ENCODE measurements at places on chromosomes 12 and 14.
A peak's percentile ranks its signal among the peaks of the same experiment; 100 is the strongest.

DNA sequence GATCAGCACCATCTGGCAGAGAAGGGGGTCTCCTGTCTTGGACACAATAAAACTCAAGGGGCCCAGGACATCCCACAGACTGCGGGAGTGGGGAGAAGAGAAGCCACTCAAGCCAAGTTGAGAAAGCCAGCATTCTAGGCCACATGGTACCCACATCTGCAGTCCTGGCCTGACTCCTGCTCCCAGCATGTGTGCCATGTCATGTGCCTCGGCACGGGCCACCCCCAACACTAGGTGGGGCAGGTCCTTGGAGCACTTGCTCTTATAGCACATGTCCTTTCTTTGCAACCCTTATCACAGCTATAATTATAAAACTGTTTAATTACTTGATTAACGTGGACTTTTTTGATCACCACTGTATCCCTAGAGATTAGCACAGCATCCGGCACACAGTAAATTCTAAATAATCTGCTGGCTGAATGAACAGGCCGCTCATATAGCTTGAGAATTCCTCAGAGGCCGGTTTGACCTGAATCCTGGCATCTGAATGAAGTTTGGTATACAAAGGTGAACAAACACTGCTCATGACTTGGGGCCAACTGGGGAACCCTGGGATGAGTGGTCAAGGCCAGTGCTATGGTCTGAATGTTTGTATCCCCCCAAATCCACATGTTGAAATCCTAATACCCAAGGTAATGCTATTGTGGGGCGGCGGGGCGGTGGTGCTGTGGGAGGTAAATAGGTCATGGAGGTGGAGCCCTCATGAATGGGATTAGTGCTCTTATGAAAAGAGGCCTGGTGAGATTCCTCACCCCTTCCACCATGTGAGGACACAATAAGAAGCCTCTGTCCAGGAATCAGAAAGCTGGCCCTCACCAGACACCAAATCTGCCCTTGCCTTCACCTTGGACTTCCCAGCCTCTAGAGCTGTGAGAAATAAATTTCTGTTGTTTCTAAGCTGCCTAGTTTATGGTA lies 6.6 kb downstream of the NCKAP5L start:
- no peak for DNase-seq

GRCh38 chr14:94407906-94408305 lies 19.5 kb upstream of the SERPINA1 start:
- no peak for DNase-seq

DNA sequence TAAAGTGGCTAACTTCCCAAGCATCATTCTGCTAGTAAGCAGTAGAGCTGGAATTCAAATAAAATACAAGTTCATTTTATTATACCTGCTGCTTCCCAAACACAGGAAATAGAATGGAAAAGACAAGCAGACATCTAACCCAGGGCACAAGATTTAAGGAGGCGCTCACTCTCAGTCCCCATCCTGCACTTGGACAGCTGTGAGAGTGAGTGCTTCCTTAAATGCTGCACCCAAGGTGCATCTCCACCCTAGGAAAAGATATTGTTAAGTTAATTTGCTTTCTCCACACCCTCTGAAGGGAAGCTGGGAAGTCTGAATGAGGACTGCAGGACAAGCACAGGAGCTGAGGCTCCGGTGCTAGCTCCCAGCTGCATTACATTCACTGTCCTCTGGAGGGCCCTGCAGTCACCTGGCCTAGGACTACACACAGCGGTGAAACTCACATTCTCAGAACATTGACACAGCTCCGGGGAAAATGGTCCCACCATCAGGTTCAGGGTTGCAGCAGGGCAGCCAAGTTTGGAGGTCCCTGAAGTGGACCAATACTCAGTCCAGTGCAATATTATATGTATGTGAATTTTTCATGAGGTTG lies 14.2 kb downstream of the HEBP1 start:
- no peak for DNase-seq

GRCh38 chr14:31080056-31080455 lies 53.9 kb upstream of the STRN3 start:
- no peak for DNase-seq

- DNase-seq, result no peak
These were observed 578 bp downstream of the PPP1R13B start for GRCh38 chr14:103846543-103847450.

GRCh38 chr12:39868328-39868725 lies 237.6 kb downstream of the SLC2A13 start:
- DNase-seq, result no peak

GRCh38 chr12:1590221-1590979 lies 4.0 kb downstream of the FBXL14 start:
- DNase-seq, result no peak

DNA sequence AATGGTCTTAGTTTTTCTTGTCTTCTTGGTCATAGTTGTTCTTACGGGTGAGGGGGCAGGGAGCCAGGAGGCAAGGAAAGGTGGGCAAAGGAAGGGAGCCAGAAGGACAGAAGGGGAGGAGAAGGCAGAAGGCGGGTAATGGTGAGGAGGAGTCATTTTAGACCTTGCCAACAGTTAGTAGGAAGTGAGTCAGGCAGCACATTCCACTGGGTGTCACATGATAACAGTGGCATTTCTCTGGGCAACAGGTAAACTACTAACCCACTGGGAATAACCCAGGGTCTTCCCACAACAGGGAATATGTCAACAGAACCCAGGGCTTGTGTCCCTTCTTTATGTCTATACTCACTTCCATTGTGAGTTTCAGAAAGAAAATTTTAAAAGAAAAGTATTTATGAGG lies 127.6 kb downstream of the SLC8A3 start:
- no peak for DNase-seq

- DNase-seq, result no peak
These were observed 77.8 kb upstream of the BDKRB2 start for GRCh38 chr14:96126783-96127271.

GRCh38 chr12:99253068-99253467 lies 394.5 kb upstream of the GARIN6 start:
- DNase-seq, result no peak

- no peak for DNase-seq
These were observed 55.2 kb downstream of the RASSF3 start for GRCh38 chr12:64665514-64665913.

DNA sequence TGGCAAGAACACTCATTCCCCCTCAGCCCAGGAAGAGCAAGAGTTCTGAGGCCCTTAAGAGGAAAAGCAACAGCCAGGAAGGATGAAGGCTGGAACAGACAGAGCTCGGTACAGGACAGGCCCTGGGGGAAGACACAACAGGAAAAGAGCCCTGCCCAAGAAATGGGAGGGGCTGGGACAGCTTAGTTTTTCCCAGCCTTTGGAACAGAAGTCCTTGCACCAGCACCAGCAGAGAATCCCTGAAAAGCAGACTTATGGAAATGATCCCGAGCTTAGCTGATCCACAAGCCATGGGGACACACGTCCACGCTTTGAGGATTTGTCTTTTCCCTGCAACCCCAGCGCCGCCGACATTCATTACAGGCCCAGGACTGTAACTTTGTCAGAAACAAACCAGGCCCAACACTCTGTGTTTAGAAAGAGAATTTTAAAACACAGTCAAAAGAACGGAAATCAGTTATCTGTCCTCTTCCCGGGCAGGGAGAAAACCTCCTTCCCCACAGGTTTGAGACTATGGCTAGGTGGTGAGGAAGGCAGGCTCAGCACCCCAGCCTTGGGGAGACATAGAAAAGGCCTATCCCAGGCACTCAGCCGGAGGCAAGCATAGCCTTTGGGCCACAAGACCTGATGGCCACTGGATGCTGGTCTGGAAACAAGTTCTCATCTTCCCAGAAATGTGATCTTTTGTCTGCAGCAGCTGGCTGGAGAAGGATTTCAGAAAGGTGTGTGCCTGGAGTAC lies 4.0 kb upstream of the AVIL start:
- no peak for DNase-seq

GRCh38 chr12:51992246-51992645 lies 14.5 kb upstream of the TAMALIN start:
- DNase-seq, result no peak

GRCh38 chr12:39623919-39624318 lies 4.3 kb upstream of the ABCD2 start:
- DNase-seq, result no peak

DNA sequence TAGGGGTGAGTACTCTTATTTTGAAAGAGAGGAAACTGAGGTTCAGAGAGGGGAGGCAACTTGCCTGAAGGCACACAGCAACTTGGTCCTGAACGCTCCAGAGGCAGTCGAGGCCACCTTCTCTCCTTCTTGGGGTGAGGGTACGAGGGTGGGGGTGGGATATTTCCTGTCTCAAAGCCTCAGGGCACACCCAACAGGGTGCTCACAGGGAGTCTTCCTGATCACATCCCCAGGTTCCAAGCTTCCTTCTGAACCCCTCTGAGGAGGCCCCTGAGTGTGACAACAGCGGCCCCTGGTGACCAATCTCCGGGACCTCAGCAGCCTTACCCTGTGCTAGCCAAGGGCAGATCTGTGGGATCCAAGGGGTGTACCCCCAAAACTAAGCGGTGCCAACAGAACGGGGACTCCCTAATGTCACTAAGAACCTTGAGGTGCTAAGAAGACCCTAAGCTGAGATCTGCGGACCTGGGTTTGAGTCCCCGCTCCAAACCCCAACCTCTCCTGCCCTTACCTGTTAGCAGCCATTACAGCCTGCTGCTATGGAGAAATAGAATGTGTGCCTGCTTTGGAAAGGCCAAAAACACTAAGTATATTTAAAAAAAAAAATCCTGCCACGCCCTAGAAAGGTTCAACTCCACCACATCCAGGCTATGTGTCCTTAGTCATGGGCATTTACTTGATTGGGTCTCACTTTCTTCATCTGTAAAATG lies 57.9 kb downstream of the TRPV4 start:
- DNase-seq, result peak; percentile 32

DNA sequence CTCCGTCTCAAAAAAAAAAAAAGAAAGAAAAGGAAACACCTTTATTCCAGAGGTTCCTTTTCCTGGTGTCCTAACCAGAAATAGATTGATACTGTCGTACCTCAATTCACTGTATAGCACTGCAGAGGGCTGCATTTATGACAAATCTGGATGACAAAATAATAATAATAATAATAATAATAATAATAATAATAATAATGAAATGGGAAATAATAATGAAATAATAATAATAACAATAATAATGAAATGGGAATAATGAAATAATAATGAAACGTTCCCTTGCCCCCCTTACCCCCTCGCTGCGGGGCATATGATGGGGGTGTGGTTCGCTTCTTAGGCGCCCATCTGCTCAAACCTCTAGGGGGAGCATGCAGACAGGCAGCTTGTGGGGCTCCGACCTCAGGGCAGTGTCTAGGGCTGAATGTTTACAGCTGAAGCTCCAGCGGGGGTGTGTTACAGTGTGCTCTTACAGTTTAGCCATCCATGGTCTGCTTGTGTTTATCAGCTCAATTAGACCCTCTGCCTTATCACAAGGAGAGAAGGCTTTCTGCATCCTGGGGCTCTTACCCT lies 1088.3 kb upstream of the SEL1L start:
- DNase-seq, result no peak

DNA sequence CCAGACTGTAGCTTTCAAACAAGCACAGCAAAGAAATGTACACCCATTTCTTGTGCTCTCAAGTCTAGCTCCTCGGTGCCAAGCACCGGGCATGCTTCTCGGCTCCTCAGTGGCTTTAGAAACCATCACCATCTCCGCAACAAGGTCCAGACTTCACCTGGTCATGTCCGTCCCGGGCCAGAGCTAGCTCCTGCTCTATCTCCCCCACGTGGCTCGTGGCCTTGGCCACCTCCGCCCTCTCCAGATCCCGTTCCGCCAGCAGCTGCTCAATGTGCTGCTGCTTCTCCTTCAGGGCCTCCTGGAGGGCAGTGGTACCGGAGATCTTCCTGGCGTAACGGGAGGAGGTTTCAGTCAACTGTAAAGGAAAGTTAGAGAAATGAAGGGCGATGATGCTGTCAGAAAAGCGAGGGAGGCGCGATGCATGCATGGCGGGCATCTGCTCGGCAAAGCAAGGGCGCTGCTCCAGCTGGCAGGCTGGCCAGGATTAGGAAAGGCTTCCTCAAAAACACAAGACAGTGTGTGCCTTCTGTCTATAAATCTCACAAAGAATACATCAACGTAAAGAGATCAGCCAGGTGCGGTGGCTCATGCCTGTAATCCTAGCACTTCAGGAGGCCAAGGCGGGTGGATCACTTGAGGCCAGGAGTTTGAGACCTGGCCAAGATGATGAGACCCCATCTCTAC lies 67.4 kb downstream of the CLIP1 start:
- DNase-seq, result no peak

DNA sequence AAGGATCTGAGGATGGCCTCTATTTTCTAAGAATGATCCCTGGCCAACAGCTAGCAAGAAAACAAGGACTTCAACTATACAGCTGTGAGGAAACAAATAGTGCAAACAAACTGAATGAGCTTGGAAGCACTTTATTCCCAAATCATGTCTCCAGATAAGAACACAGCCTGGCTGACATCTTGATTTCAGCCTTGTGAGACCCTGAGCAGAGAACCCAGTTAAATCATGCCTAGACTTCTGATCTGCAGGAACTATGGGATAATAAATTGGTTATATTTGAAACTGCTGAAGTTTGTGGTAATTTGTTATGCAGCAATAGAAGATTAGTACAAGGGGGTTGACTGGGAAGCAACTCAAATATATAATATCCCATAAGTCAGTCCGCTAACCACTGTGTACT lies 183.9 kb upstream of the BMP4 start:
- no peak for DNase-seq

DNA sequence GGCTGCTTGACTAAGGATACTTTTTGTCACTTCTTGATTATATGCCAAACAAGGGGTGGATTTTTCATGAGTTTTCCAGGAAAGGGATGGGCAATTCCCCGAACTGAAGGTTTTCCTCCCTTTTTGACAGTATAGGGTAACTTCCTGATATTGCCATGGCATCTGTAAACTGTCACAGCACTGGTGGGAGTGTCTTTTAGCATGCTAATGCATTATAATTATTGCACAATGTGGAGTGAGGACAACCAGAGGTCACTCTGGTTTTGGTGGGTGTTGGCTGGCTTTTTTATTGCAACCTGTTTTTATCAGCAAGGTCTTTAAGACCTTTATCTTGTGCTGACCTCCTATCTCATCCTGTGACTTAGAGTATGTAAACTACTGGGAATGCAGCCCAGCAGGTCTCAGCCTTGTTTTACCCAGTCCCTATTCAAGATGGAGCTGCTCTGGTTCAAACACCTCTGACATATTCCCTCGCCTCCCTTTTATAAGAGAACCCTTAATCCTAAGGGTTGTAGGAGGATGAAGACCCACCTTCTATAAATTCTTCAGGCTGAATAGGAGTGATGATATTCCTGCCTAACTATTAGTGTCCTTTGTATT lies 471.2 kb downstream of the ATP23 start:
- no peak for DNase-seq

- no peak for DNase-seq
These were observed 62.8 kb downstream of the ANO4 start for GRCh38 chr12:100857418-100857817.

All from stimulated activated CD8-positive, alpha-beta memory T cell treated with anti-CD3 and anti-CD28 coated beads, Interleukin-4, amount 100 ng/mL, for 4 hours (primary cell).